Stimulated activated CD8-positive, alpha-beta memory T cell treated with anti-CD3 and anti-CD28 coated beads, Interleukin-2, amount 100 ng/mL, for 1 hour (primary cell): ENCODE measurements at places on chromosomes 12 and 14.
A peak's percentile ranks its signal among the peaks of the same experiment; 100 is the strongest.

GRCh38 chr12:47773858-47774580, 981 bp downstream of the SLC48A1 start:
- no peak for DNase-seq

DNA sequence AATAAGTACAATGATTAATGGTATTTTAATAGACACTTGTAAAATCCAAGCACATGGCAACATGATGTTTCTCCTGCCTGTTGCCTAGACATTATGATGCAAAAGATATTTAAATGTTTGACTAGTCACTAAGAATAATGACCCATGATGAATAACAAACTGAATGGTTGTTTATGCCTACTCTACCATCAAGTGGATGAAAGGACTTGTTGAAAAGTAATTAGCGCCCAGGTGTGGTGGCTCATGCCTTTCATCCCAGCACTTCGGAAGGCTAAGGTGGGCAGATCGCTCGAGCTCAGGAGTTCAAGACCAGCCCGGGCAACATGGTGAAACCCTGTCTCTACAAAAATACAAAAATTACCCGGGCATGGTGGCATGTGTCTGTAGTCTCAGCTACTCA, 30.7 kb downstream of the KIF21A start:
- DNase-seq, result no peak

GRCh38 chr14:77804592-77804991, 4.7 kb downstream of the ADCK1 start:
- DNase-seq, result no peak

- DNase-seq, result peak; percentile 24
Observed at GRCh38 chr12:123106640-123107359, 44.1 kb downstream of the PITPNM2 start.

DNA sequence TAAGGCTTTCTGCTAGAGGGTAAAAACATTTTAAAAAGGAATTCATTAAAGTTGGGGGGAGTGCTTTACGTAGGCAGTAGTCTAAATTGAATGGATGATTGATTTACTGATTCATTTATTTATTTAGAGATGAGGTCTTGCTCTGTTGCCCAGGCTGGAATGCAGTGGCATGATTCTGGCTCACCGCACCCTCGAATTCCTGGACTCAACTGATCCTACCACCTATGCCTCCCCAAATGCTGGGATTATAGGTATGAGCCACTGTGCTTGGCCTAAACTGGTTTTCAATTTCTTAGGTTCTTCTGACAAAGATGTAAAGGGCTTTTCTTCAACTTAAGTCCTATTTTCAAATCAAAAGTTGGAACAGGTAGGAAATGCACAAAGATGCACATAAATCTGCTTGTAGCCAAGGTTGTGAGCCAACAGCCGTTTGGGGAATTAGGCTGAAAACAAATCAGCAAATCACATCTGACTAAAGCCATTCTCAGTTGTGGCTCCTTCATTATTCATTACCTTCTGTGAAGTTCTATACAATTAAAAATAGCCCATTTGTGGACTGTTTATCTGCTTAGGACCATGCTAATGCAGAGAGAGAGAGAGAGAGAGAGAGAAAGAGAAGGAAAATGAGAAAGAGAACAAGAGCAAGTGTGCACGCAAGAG, 218.0 kb downstream of the PPM1H start:
- DNase-seq, result no peak
